Activated naive CD4-positive, alpha-beta T cell treated with Interleukin-2 at 50 U/mL for 16 hours (primary cell): ENCODE measurements at places on chromosomes 12 and 14.

DNA sequence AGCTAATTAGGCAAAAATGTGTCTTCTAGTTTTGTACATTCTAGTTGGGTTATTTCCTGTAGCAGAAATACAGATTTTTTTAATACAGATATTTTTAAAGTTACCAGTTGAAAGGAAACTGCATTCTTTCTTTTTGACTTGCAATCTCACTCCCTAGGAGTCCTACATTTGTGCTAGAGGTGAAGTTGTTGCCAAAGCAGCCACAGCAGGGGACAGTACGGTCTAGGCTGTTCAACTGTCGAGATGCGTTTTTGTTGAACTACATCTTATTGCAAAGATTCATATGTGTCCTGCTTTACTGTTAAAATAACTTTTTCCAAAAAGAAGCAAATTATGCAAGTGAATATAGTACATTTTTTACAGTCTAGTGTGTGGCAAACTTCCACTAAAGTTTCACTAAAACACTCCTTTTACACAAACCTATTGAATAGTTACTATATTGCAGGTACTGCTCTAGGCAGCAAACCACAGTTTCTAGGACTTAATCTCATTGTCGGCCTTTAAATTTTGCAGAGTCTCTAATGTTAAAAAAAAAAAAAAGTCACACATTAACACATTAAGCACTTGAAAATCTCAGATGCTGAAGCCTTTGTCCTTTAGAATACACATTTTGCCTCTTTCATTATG, 30.2 kb upstream of the SRGAP1 start:
- no peak for DNase-seq

DNA sequence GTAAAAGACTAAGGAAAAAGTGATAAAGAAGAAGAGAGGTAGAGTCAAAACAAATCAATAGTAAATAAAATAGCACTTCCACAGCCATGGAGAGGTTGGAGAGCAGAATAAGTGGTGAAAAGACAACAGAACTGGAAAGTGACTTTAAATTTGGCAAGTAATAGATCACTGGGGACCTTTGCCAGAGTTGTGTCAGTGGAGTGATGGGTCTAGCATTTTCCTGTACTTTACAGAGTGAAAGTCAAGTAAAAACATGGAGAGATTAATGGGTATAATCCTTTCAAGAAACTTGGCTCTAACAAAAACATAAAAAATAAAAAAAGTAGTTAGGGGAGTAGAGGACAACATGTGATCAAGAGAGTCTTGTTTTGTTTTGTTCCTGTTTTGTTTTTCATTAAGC, 502.2 kb upstream of the RPL10L start:
- no peak for DNase-seq

DNA sequence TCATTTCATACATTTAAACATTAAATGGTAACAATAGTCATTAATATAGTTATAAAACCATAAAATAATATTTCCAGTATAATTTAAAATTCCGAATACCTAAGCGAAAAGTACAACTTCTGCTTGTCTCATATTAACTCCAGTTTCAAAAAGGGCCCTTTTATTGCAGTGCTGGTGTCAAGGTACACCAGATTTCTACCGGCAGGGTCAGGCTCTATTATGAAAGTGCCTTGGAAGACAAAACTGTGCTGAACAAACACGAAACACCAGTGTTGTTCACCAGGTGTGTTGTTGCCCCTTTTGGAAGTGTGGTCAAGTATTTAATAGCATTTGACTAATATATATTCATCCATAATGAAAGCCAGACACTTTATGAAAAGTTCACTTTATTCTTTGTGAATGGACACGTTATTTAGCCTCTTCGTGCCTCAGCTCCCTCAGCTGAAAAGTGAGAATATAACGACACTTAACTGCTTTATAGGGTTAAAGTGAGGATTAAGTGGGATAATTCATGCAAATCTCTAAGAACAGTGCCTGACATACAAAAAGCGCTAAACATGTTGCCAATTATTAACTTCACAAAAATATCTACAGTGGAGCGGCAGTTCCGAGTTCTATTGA, 20.3 kb upstream of the GNS start:
- no peak for DNase-seq

- DNase-seq, result no peak
Measured at GRCh38 chr12:80590085-80590484, 117.3 kb upstream of the MYF6 start.

DNA sequence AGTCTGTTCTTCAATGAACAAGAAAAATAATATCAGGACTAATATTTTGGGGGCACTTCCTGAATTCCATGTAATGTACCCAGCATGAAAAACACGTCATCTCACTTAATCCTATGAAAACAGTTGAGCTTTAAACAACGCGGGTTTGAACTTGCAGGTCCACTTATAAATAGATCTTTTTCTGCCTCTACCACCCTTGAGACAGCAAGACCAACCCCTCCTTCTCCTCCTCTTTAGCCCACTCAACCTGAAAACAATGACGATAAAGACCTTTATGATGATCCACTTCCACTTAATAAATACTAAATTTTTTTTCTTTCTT, 203.9 kb upstream of the KRR1 start:
- DNase-seq, result no peak

GRCh38 chr14:37721976-37722659, 126.7 kb downstream of the TTC6 start:
- no peak for DNase-seq

DNA sequence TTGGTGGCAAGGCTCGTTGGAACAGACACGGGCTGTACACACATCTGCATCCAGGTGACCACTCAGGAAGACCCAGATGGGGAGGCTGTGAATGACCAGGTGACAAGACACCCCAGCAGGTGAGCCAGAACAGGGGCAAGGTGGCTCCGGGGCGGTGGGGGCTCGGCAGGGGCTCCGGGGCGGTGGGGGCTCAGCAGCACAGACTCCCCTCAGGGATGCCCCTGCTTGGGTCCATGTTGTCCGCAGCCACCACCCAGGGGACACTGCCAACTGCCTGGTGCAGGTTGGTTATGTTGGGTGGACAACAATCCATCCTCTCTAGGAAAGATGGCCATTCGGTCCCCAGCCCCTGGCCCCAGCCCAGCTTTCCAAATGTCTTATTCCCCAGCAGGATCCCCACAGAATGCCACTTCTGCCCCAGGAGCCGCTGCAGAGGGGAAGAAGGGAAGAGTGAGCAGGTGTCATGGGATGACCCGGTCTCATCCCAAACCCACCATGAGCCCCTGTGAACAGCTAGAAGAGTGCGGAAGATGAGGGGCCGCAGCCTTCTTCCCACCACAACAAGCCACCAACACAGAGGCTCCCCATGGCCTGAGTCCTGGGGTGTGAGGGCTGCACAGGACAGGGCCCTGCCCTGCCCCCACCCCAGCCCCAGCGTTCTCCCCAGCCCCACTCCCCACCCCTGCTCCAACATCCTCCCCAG, 31.4 kb upstream of the C14orf180 start:
- DNase-seq, result no peak

GRCh38 chr14:64711039-64711438, 6.8 kb downstream of the PLEKHG3 start:
- no peak for DNase-seq

GRCh38 chr14:75401361-75401760, 26.5 kb upstream of the JDP2 start:
- no peak for DNase-seq

- peak; percentile 34 for DNase-seq
Measured at GRCh38 chr12:56104815-56105608, 653 bp downstream of the PA2G4 start.

DNA sequence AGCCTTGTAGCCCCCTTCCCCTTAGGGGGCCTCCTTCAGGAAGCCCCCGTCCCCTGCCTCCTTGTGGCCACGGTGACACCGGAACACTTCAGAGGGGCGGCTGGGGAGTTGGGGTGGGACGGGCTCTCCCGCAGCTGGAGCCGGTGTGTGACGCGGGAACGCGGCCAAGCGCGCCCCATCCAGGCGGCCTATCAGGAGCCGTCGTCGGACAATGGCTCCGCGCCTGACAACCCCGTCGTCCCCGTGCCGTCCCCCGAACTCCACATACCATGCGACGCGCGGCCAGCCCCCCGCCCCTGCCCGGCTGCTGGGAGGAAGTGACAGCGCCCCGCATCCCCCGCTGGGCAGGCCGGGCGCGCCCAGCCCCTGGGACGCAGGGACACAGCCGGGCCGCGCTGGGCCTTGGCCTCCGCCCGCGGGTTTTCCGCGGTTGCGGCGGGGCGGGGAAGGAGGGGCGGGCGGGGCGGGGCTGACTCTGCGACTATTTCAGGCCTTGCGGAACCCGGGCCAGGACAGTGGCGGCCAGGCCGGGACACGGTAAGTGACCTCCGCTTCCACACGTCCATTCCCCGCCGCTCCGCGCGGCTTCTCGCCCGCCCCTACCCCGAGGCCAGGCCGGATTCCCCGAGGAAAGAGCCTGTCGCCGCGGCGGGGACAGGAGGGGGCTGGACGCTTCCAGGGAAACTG, at the start of gene TNFAIP2:
Gene TNFAIP2 (plus strand): TSS at position 515 of the 687 bp plus-strand sequence. CDS start 2,997 bp downstream, outside the sequence.
- no peak for DNase-seq

DNA sequence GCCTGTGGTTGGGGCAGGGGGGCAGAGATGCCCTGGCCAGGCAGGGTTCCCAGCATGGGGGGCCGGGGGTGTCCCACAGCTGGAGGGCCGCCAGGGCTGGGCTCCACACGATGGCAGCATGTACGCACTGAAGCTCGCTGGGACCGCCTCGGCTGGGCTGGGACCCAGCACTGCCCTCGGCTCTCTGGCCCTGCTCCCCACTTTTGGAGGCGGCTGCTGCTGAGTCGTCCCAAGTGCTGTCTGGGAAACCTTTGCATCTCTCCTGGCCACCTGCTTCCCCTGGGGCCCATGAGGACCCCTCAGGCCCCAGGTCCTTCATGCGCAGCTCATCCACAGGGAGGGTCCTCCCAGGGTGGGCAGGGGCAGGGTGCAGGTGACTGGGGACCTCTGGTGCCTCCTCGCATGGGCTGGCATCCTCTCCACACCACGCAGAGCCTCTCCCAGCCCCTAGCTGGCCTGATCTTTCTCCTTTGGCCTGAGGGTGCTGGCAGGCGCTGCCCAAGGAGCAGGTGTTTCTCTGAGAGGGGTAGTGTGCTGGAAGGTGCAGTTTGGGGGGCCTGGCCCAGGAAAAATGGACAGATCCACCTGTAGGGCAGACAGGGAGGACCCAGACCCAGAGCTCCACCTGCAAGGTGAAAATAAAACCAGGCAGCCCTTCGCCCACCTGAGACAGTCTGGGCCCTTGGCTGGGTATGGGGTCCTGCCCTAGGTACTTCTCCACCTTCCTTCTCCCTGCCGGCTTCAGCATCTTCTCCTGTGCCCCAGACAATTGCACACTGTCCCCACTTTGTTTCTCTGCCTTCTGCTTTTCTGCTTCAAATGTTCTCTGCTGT, 46.9 kb downstream of the DLK1 start:
- no peak for DNase-seq

GRCh38 chr12:76690921-76691700, 72.8 kb upstream of the ZDHHC17 start:
- no peak for DNase-seq
